ENCODE measurements at places on chromosomes 6 and 20.

- no peak overlapping the region for H3K4me3 ChIP-seq
- DNase-seq: no peak
- H3K27ac ChIP-seq: no peak overlapping the region
- H3K27me3 ChIP-seq: no peaks in the 10 kb centered on the region
Measured at GRCh38 chr6:70221025-70221714, 81.7 kb downstream of the COL9A1 start.

DNA sequence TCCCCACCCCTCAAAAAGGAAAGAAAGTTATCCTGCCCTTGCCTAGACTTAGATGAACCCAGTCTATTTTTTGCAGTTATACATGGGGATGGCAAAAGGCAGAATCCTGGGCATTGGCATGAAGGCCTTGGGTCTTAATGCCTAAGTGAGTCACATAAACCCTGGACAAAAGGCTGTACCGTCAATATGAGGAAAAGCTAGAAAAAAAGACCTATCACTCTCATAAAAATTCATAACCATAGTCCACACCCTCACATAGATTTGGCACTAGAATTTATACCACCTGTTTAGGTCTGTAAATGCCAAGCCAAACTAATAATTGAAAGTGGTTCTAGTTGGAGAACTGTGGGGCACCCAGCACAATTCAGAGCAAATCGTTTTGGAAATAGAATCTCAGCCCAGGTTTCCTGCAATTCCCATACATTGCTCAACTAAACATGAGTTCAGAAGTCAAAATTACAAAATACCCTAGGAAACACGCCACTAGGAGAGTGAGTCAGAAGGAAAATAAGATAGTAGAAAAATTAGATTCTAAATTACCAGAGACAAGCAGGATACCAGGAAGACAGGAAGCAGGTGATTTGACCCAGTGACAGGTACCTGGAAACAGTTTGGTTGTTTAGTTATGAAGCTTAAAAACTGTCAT lies 70.4 kb upstream of the FUCA2 start:
- no peak for DNase-seq
- H3K4me1 ChIP-seq: no peaks in the 10 kb centered on the region
- no peaks in the 10 kb centered on the region for H3K27me3 ChIP-seq
- no peak overlapping the region for H3K27ac ChIP-seq

- no peaks in the 10 kb centered on the region for H3K36me3 ChIP-seq
- H3K4me3 ChIP-seq: no peak overlapping the region
- no peak for DNase-seq
- H3K27me3 ChIP-seq: no peaks in the 10 kb centered on the region
Measured at GRCh38 chr6:168050225-168050880, 28.7 kb downstream of the FRMD1 start.

- no peaks in the 10 kb centered on the region for H3K4me1 ChIP-seq
- no peak overlapping the region for H3K4me3 ChIP-seq
- H3K27me3 ChIP-seq: no peaks in the 10 kb centered on the region
Measured at GRCh38 chr6:106747139-106747538, 117.8 kb downstream of the QRSL1 start.

GRCh38 chr6:104312851-104313250 lies 546.9 kb downstream of the HACE1 start:
- no peaks in the 10 kb centered on the region for H3K36me3 ChIP-seq
- no peak overlapping the region for H3K27ac ChIP-seq
- no peaks in the 10 kb centered on the region for H3K4me1 ChIP-seq
- H3K4me3 ChIP-seq: no peak overlapping the region

DNA sequence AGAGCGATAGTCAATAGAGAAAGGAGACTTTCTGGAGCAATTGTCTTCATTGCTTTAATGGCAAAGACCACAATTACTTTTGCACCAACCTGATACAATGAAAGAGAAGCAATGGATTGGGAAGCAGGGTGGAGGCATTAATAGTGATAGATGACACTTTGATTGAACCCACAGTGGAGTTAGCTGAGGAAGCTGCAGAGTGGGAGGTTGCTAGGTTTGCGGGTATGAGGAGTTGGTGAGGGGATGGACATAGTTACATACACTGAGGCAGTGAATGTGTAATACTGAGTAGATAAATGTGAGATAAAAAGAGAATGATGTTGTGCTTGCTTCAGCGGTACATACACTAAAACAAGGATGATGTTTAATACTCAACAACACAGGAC lies 91.9 kb downstream of the AKAP7 start:
- H3K27me3 ChIP-seq: no peaks in the 10 kb centered on the region
- DNase-seq: no peak
- H3K4me3 ChIP-seq: no peak overlapping the region
- no peaks in the 10 kb centered on the region for H3K36me3 ChIP-seq
- no peak overlapping the region for H3K27ac ChIP-seq

DNA sequence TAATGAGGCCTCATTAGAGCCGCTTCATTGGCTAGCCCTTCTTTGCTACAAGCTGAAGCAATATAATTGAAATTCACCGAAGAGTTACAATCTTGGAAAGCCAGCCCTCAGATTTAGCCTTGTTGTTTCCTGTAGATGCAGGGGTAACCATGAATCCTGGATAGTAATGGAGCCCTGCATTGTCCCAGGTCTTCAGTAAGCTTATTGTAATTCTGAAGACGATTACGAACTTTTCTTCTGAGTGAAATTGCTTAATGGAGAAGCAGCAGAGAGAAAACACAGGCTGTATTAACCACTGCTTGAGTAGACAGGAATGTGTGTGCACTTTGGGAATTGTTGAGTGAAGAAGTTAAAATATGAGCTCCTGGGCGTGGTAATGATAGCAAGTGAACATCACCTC lies 26.3 kb upstream of the NAA20 start:
- no peak overlapping the region for H3K27ac ChIP-seq
- H3K4me3 ChIP-seq: no peak overlapping the region
- H3K27me3 ChIP-seq: no peaks in the 10 kb centered on the region
- peaks cover 60% of the 10 kb centered on the region for H3K4me1 ChIP-seq
- peaks cover 3% of the 10 kb centered on the region for H3K36me3 ChIP-seq

DNA sequence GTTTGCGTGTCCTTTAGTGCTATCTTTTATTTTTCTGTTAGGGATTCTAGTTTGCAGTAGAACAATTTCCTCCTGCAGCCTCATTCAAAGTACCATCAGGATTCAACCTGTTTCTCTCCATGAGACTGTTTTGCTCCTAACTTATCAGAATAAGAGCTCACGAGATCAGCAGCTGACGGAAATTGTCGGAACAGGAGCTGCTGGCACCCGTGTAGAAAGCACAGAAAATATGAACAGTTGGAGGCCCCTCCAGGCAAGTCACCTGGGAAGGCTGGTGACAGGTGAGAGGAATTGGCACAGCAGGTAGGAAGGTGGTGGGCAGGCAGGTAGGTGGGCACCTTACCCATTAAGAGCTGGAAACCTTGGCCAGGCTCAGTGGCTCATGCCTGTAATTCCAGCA lies 368.6 kb downstream of the CDH26 start:
- no peaks in the 10 kb centered on the region for H3K36me3 ChIP-seq
- peaks cover 2% of the 10 kb centered on the region for H3K27me3 ChIP-seq
- H3K4me1 ChIP-seq: no peaks in the 10 kb centered on the region
- H3K27ac ChIP-seq: no peak overlapping the region
- DNase-seq: no peak

DNA sequence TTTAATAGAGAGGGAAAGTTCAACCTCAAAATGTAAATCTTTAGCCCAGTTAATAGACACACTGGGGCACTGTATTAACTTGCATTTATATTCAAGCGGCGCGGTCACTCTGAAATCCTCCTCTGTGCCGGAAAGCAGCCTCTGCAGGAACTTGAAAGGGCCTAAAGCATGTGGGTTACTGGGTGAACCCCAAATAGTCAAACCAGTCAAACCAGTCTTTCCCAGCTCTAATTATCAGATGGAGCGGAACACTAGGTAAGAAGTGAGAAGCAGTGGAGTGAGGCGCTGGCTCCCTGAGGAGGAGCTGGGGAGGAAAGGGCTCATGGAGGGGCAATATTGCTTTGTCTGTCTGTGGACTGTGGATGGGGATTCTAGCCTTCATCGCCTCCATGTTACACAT lies 531.3 kb downstream of the QKI start:
- H3K36me3 ChIP-seq: no peaks in the 10 kb centered on the region

DNA sequence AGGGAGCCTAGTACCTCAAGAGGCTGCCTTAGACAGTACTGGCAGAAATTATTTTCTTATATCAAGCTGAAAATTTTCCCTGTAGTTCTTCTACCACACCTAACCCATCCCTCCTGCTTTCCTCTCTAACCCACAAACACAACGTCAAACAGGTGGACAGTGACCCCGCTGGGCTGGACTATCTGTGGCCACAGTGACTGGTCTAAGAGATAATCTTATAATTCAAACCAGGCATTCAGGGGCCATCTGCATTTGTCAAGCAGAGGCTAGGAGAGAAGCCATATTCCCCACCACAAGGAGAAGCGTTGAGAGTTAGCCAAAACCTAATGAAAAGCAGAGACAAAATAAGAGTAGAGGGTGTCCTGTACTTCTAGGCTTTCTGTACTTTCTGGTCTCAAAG lies 8.2 kb downstream of the HDDC2 start:
- H3K27ac ChIP-seq: no peak overlapping the region
- H3K36me3 ChIP-seq: peaks cover 33% of the 10 kb centered on the region
- DNase-seq: no peak
- H3K4me1 ChIP-seq: peaks cover 40% of the 10 kb centered on the region
- no peaks in the 10 kb centered on the region for H3K27me3 ChIP-seq

- H3K4me1 ChIP-seq: no peaks in the 10 kb centered on the region
- H3K36me3 ChIP-seq: no peaks in the 10 kb centered on the region
Measured at GRCh38 chr6:5537967-5538366, 276.7 kb downstream of the FARS2 start.

- H3K27me3 ChIP-seq: no peaks in the 10 kb centered on the region
- peak overlapping the region; percentile 29 for H3K27ac ChIP-seq
- no peak overlapping the region for H3K4me3 ChIP-seq
- no peak for DNase-seq
- no peaks in the 10 kb centered on the region for H3K36me3 ChIP-seq
Measured at GRCh38 chr6:128630213-128630612, 109.8 kb upstream of the PTPRK start.

DNA sequence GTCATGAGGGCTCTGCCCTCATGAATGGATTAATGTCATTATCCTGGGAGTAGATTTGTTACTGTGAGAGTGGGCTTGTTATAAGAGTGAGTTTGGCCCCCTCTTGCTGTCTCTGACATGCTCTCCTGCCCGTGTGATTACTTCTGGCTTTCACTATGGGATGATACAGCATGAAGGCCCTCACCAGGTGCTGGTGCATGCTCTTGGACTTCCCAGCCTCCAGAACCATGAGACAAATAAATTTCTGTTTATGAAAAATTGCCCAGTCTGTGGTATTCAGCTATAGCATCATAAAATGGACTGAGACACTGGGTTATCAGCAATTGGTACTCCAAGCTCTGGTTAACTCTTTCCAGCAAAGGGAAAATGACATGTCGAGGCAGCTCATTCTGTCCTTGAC lies 76.2 kb upstream of the MAP3K7 start:
- DNase-seq: no peak
- no peaks in the 10 kb centered on the region for H3K36me3 ChIP-seq
- no peaks in the 10 kb centered on the region for H3K4me1 ChIP-seq
- no peak overlapping the region for H3K4me3 ChIP-seq
- H3K27ac ChIP-seq: no peak overlapping the region
- no peaks in the 10 kb centered on the region for H3K27me3 ChIP-seq

- no peak overlapping the region for H3K4me3 ChIP-seq
- H3K36me3 ChIP-seq: peaks cover 5% of the 10 kb centered on the region
- no peaks in the 10 kb centered on the region for H3K27me3 ChIP-seq
- H3K27ac ChIP-seq: peak overlapping the region; percentile 64
Measured at GRCh38 chr6:143746202-143747119, 68.7 kb downstream of the PHACTR2 start.

- H3K27me3 ChIP-seq: no peaks in the 10 kb centered on the region
- no peak for DNase-seq
- H3K27ac ChIP-seq: no peak overlapping the region
Measured at GRCh38 chr20:58169450-58169849, 59.0 kb downstream of the ANKRD60 start.

DNA sequence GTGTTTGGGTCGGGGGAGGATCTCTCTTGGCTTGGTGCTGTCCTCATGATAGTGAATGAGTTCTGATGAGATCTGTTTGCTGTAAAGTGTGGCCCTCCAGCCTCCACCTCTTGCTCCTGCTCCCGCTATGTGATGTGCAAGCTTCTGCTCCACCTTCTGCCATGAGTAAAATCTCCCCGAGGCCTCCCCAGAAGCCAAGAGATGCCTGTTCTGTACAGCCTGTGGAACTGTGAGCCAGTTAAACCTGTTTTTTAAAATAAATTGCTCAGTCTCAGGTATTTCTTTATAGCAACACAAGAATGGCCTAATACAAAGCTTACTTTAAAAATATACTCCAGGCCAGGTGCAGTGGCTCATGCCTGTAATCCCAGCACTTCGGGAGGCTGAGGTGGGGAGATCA lies 11.3 kb upstream of the CCNC start:
- H3K4me3 ChIP-seq: no peak overlapping the region
- H3K27ac ChIP-seq: no peak overlapping the region
- no peak for DNase-seq
- no peaks in the 10 kb centered on the region for H3K4me1 ChIP-seq
- peaks cover 13% of the 10 kb centered on the region for H3K27me3 ChIP-seq
